ENCODE measurements at places on chromosomes 7 and 10.
A peak's percentile ranks its signal among the peaks of the same experiment; 100 is the strongest.

GRCh38 chr7:148535217-148535616 lies 55.3 kb upstream of the C7orf33 start:
- DNase-seq = no peak

DNA sequence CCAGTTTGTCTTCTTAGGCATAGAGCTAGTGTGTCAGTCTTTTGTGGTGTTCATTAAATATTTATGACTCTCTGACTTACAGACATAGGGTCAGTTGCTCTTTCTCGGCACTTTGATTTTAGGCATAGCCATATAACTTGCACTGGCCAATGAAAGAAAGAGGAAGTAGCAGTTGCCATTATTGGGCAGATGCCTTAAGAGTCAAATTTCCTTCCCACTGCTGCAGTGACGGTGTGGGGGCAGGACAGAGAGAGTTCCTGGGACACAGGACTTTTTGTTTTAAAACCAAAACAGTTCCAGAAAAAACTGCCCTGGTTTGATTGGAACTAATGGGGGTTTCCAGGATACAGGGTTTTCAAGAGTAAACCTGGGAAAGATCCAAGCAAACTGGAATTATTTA lies 60.2 kb upstream of the PHF14 start:
- DNase-seq = no peak

DNA sequence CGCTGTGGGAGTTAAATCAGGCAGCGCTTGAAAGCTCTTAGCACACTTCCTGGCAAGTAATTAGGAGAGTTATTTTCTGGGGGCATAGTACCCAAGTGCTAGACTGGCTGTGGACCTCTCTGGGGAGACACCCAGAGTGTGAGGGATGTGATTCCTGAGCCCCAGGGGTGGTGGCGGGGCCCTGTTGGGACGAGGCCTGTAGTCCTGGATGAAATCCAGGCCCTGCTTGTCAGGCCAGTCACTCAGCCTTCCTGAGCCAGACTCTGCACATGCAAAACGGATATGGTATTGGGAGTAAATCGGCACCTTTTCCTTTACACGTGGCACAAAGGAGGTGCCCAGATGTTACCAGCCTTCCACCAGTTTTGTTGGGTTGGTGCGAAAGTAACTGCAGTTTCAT lies 31.2 kb downstream of the TRRAP start:
- no peak for DNase-seq

DNA sequence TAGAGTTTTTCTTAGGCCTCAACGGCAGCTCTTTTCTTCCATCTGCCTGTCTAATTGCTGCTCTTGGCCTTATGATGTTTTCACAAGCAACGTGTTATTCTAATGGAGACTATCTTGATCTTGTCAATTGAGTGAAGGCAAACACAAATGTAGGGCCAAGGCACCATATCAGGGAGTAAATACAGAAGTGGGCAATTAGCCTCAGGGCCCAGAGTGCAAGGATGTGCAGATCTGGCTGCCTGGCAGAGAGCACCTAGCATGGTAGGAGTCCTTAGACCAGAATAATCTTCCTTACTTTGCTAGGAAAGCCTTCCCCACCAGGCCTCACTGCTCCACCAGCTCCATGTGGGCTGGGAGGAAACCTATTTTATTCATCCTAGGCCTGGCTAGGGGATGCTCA lies 590.9 kb downstream of the LRMDA start:
- DNase-seq = no peak

DNA sequence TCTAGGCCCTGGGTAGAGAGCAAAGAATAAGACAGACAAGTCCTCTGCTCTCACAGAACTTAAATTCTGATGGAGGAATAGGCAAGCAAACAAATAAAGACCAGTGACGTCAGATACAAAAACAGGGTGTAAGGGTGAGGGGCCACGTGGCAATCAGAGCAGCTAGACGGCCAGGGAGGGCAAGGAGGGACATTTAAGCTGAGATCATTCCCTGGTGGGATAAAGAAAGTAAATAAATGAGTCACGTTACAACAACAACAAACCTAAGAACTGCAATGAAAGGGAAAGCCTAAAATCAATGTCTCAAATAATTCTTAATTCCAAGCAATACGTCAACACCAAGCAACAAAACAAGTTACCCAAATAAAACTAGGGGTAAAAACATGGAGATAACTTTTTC lies 21.8 kb downstream of the STN1 start:
- DNase-seq = no peak

DNA sequence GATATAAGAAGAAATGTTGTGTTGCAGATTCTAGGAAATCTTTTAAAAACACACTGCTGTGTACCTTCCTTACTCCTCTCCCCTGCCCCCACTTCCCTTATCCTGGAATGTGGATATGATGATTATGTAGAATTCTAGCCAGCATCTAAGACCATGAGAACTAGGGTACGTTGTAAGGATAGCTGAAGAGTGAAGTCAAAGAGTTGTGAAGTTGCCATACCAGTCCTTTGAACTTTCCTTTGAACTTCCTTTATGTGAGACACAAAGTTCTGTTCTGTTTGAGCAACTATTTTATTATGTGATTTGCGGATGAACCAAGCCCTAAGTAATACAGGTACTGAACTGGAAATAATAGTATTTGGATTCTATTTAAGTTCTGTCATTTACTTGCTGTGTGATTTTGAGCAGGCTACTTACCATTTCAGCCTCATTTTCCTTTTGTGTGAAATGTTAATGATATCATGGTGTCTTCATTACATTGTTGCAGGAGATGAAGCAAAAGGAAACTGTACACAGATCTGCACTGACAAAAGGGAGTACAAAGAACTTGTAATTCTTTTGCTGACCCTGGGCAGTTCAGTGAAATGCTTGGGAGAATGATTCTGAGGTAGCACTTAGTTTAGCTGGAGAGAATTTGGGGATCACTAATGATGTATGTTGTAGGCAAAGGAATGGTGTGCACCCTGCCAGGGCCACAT lies 31.4 kb downstream of the RPA3 start:
- no peak for DNase-seq

DNA sequence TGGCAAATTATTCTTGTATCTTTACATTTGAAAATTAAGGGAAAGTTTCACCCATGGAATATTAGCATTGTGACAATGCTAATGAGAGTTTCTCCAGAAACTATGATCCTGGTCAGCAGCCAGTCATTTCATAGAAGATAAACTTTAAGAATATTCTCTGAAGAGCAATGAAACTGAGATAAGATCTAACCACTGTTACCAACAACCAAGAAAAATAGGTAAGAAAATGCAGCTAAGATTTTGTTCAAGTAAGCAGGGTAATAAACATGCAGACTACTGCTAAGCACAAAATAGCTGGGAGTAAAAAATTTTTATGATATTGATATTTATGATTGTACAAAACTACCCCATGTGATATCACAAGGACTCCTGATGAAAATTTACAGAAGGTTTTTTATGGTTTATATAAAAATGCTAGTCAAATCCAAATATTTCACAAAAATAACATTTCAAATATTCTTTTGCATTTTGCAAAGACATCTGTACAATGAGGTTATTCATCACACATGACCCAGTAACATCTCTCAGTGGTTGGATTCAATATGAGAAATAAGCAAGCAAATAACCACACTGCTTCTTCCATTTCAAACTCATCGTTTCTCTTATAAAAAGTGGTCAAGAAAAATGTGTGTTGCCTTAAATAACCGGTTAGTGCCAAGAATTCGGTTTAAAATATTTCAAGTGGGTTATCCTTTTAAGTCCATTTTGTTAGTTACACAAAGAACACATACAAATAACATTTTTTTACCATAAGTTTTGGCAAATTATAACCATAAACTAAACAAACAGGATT lies 251.6 kb downstream of the DIP2C start:
- DNase-seq = no peak

GRCh38 chr7:104621321-104621720 lies 292.9 kb downstream of the LHFPL3 start:
- no peak for DNase-seq

GRCh38 chr7:150368884-150369747 lies 494 bp downstream of the REPIN1 start:
- peak; percentile 59 for DNase-seq

DNA sequence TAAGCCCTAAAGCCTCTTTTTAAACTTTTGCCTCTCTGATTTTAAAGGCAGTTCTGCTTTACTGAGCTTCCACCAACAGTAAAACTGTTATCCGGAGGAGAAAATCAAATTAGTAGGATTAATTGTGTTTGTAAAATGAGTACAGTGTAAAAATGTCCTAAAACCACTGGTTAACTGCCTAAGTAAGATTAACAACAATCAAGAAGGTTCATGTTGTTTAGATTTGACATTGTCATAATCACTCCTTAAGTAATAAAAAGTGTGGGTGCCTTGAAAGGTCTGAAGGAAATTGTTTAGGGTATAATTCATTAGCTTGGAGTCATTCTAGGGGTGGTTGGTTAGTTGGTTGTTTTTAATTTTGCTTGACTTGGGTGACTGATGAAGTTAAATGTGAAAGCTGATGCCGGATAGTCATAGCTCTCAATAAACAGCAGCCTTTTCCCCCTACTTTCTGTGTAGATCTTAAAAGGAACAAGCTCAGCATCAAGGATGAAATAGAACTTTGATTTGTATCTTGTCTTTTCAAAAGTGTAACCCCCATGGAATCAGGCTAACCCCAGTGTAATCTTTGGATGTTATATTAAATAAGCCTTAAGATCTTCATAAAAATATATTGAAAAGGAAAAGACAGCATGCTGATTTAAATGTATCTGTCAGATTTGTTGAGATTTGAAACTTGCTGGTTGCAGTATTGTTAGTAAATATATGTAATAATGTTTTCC lies 148.3 kb downstream of the ARID5B start:
- no peak for DNase-seq

GRCh38 chr7:77940647-77941046 lies 142.1 kb downstream of the PHTF2 start:
- DNase-seq = no peak

GRCh38 chr7:90708841-90709317 lies 112.8 kb downstream of the CDK14 start:
- DNase-seq = no peak

DNA sequence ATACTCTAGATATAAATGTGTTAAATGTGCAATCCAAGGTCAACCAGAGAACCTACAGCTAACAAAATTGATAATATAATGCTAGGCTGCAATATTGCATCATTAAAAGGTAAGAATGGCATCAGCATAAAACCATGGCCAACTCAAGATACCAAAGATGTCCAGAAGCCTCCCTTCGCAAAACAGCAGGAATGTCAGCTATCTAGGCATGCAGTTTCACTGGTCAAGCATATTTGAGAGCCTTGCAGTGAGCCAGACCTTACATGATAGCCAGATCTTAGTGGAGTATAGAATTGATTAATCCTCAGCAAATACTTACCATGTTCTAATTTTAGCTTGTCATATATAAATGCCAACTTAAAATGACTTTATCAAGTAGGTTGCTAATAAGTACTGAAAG lies 138.8 kb downstream of the ZEB1 start:
- no peak for DNase-seq

GRCh38 chr10:7788639-7789286 lies 786 bp downstream of the ATP5F1C start:
- DNase-seq = no peak

GRCh38 chr7:28785041-28785995 lies 172.8 kb downstream of the TRIL start:
- DNase-seq = no peak

DNA sequence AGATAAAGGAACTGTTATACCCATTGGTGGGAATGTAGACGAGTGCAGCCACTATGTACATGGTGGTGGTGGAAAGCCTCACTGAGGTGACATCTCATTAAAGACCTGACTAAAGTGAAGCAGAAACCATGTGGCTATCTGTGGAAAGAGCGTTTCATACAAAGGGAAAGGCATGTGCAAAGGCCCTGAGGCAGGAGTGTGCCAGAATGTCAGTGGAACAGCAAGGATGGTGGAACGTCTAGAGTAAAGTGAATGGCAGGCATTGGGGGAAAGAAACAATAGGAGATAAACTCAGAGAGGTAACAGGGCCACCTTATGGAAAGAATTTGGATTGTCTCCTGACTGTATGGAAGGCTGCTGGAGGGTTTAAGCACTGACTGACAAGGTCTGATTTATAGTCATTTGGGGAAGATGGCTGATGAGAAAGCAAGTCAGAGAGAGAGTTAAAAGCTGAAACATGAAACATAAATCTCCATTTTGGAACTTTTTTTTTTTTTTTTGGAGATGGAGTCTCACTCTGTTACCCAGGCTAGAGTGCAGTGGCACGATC lies 245.7 kb downstream of the STK31 start:
- no peak for DNase-seq

GRCh38 chr10:103502849-103503660 lies 9.6 kb downstream of the NEURL1 start:
- DNase-seq = no peak

DNA sequence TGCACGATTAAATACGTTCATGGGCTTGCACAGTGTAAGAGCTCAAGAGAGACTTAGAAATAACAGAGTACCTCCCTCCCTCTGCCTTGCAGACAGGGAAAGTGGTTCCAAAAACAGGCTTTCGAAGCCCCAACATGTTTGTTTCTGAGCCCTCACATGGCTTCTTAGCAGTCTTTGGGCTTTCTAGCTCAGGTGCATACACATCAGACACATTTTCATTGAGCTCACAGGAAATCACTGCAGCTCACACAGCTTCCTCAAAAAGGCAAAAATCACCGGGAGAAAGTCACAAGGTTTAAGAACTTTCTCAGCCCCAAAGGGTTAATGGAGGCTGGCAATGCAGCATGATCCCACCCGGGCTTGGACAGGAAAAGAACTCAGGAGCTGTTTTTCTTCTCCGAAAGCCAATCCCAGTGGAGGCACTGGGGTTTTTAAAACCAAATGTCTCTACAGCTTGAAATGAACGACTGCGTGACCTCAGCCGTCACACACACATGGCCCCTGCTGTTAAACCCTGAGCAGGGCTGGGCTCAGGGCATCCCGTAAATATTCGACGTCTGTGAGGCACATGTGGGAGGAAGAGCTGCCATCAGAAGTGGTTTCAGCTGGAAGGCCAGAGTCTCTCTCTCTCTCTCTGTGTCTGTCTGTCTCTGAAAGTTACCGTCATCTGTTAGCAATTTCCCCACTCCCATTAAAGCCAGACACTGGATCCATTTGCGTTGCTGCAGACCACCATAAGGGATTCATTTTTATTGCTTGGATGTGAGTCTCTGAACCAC lies 69.7 kb downstream of the CALML3 start:
- DNase-seq = no peak

- DNase-seq = no peak
These were observed 61.2 kb upstream of the ABLIM1 start for GRCh38 chr10:114719311-114719710.

- DNase-seq = no peak
These were observed 131.5 kb upstream of the PFKP start for GRCh38 chr10:2935647-2936386.

DNA sequence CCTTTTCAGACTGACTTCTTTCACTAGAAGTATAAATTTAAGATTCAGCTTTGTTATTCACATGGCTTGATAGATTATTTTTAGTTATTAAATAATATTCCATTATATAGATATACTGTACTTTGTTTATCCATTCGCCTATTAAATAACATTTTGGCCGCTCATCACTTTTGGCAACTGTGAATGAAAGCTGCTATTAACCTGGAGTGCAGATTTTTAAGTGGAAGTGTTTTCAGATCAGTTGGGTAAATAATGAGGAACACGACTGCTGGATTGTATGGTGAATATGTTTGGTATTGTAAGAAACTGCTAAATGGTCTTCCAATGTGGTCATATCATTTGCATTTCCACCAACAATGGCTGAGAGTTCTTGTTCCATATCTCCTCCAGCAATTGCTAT lies 97.6 kb upstream of the ZNF804B start:
- no peak for DNase-seq

GRCh38 chr7:106151459-106152312 lies 39.6 kb upstream of the SYPL1 start:
- no peak for DNase-seq
